ENCODE measurements at places on chromosomes 12 and 14.

- no peak for DNase-seq
These were observed 20.3 kb downstream of the LRRC74A start for GRCh38 chr14:76846331-76847047.

GRCh38 chr12:105986779-105987684, 151.7 kb downstream of the NUAK1 start:
- DNase-seq, result no peak

- no peak for DNase-seq
These were observed 527.9 kb downstream of the SOX5 start for GRCh38 chr12:23421556-23421955.

DNA sequence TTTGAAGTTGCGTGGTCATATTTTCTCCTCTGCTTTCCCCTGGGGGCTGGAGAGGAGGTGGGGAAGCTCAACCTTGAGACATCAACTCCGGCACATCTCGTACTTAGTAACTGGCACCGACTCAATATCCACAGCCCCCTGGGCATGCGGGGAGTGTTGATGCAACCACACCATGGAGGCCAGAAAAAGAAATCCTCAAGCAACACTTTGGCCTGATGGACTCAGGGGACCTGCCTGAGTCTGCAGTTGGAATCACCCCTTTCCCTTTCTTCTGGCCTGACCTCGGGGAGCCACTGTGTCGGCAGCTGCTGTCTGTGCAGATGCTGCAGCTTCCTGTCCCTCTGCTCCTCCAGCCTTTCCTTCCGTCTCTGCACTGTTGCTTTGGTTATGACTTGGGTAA, 11.4 kb upstream of the AACS start:
- no peak for DNase-seq

GRCh38 chr12:95582230-95583058, 31.2 kb upstream of the USP44 start:
- no peak for DNase-seq

All from stimulated activated CD4-positive, alpha-beta T cell treated with anti-CD3 and anti-CD28 coated beads, Interleukin-12 subunit alpha, Interleukin-12 subunit beta, amount 100 ng/mL, for 48 hours (primary cell).